ENCODE measurements at places on chromosomes 4 and X. TPM values are rescaled to one million over a fixed set of nuclear protein-coding genes. Genes with fewer than 3 reads are reported as not detected.

DNA sequence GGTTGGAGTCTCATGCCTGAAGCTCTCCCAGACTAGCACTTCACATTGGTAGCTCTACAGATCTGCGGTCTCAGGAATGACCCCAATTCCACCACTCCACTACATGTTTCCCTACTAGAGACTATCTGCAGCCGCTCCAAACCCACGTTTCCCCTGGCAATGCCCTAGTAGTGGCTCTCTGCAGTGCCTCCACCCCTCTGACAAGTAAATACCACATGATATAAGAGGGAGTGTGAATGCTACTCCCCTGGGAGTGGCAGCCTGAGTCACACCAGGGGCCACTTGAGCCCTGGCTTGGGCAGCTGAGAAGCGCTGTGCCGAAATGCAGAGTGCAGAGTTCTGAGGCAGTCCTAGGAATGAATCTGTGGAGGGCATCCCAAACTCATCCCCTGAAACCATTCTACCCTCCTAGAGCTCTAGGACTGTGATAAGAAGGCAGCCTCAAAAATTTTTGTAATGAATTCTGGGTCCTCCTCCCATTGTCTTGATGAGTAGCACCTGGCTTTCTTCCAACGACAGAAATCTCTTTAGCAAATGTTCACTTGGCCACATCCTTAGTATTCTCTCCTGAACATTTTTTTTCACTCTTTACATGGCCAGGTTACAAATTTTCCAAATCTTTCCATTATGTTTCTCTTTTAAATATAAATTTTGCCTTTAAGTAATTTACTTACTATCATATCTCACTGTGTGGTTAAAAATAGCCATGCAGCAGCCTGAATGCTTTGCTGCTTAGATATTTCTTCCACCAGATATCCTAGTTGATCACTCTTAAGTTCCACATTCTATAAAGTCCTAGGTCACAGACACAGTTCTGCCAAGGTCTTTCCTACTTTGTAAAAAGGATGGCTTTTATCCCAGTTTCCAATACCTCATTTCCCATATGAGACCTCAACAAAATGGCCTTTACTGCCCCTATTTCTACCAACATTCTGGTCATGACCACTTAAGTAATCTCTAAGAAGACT lies 160.2 kb upstream of the CPEB2 start:
- H3K4me1 ChIP-seq, result no peaks in the 10 kb centered on the region
- H3K27me3 ChIP-seq, result no peaks in the 10 kb centered on the region
- no peaks in the 10 kb centered on the region for H3K36me3 ChIP-seq
- no peak overlapping the region for H3K27ac ChIP-seq

- H3K27me3 ChIP-seq, result no peaks in the 10 kb centered on the region
- no peaks in the 10 kb centered on the region for H3K4me1 ChIP-seq
- no peak for DNase-seq
- no peak overlapping the region for H3K4me3 ChIP-seq
Observed at GRCh38 chrX:4240541-4241194, 527.2 kb upstream of the PRKX start.

GRCh38 chr4:41878991-41879491 lies 56.2 kb upstream of the TMEM33 start:
- no peak overlapping the region for H3K4me3 ChIP-seq
- H3K27me3 ChIP-seq, result peaks cover 72% of the 10 kb centered on the region
- peaks cover 12% of the 10 kb centered on the region for H3K4me1 ChIP-seq
- no peaks in the 10 kb centered on the region for H3K36me3 ChIP-seq
- H3K27ac ChIP-seq, result no peak overlapping the region

DNA sequence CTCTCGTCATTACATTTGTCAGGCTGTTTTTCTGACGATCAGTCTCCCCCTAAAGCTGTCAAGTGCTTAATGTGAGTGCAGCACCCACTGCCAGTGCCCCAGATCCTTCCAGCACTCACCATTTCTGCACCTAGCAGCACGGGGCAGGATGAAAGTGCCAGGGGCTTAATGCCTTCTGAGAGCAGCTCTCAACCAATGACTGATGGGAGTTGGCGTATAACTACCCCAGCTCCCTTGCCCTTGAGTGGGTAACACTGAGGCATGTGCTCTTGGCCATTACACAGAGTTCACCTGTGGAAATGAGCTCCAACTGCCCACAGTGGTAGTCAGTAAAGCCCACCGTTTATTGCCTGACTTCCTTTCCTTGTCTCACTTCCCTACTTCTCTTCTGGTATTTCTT lies 226.2 kb upstream of the BCOR start:
- no peak overlapping the region for H3K27ac ChIP-seq
- no peak for DNase-seq
- H3K4me3 ChIP-seq, result no peak overlapping the region
- H3K27me3 ChIP-seq, result peaks cover 39% of the 10 kb centered on the region

GRCh38 chr4:2756691-2757350 lies 685 bp upstream of the TNIP2 start:
- no peaks in the 10 kb centered on the region for H3K27me3 ChIP-seq
- DNase-seq, result no peak
- H3K27ac ChIP-seq, result peak overlapping the region; percentile 73
- no peaks in the 10 kb centered on the region for H3K36me3 ChIP-seq

DNA sequence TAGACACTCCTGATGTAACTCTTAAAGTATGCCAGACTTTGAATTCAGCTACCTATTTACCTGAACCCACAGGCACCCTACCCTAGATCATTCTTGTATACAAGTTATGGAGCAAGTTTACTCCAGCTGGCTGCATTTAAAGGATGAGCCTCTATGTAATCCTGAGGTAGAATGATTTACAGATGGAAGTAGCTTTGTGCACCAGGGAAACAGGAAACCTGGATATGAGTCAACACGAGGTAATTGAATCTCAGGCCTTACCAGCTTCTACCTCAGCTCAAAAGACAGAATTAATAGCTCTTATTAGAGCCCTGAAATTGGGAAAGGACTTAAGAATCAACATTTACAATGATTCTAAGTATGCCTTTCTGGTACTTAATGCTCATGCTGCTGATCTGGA lies 119.8 kb downstream of the AGTR2 start:
- H3K27me3 ChIP-seq, result no peaks in the 10 kb centered on the region
- H3K27ac ChIP-seq, result no peak overlapping the region
- H3K36me3 ChIP-seq, result no peaks in the 10 kb centered on the region
- no peak overlapping the region for H3K4me3 ChIP-seq

- DNase-seq, result no peak
- H3K27ac ChIP-seq, result no peak overlapping the region
- no peaks in the 10 kb centered on the region for H3K4me1 ChIP-seq
Observed at GRCh38 chr4:76029300-76029699, 6.0 kb upstream of the CXCL10 start.

- H3K4me1 ChIP-seq, result no peaks in the 10 kb centered on the region
- no peak for DNase-seq
- H3K27me3 ChIP-seq, result no peaks in the 10 kb centered on the region
Observed at GRCh38 chr4:139692309-139693012, 26.8 kb downstream of the MGST2 start.

DNA sequence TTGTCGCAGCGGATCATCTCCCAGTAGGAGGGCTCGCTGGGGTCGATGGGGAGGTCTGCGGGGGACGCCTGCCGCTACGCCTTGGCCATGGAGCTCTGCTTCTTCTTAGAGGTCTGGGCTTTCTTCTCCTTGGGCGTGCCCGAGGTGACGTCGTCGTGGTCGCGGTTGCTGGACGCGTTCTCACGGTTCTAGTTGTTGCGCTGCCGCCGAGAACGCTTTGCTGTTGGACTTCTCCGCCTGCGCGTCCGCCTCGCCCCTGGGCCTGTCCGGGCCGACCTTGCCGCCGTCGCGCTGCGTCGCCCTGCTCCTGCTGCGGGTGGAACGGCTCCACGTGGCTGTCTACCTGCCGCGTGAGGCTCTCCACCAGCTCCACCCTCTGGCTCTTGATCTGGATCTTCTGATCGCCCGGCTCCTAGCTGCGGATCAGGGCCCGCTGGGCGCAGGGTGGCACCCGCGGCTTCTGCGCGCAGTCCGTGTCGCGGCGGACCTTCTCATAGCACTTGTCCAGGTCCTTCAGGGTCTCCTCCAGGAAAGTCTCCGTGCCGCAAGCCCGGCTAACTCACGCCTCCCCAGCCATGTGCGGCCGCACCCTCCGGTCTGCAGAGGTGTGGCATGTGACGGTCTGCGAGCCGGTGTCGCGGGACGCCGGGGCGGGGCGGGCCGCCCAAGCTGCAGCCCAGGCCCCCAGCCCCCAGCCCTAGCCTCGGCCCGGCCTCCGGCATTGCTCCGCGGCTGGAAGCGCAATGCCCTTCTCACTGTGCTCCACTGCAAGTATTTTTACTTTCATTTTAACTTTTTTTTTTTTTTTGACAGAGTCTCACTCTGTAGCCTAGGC lies 40.5 kb upstream of the OGT start:
- H3K4me3 ChIP-seq, result peak overlapping the region; percentile 71
- no peaks in the 10 kb centered on the region for H3K4me1 ChIP-seq
- H3K36me3 ChIP-seq, result no peaks in the 10 kb centered on the region
- H3K27me3 ChIP-seq, result peaks cover 13% of the 10 kb centered on the region
- no peak for DNase-seq

- no peaks in the 10 kb centered on the region for H3K36me3 ChIP-seq
- H3K27ac ChIP-seq, result peak overlapping the region; percentile 82
- no peaks in the 10 kb centered on the region for H3K27me3 ChIP-seq
- DNase-seq, result no peak
Observed at GRCh38 chrX:71623714-71624113, 5.4 kb upstream of the CXCR3 start.

- DNase-seq, result no peak
- H3K4me3 ChIP-seq, result no peak overlapping the region
- H3K36me3 ChIP-seq, result no peaks in the 10 kb centered on the region
Observed at GRCh38 chr4:76571274-76571673, 136.2 kb downstream of the SHROOM3 start.

GRCh38 chrX:40174001-40174853 lies 76.5 kb upstream of the BCOR start:
- DNase-seq, result no peak
- H3K27ac ChIP-seq, result peak overlapping the region; percentile 83
- peaks cover 91% of the 10 kb centered on the region for H3K27me3 ChIP-seq
- H3K36me3 ChIP-seq, result no peaks in the 10 kb centered on the region
- H3K4me3 ChIP-seq, result peak overlapping the region; percentile 76

DNA sequence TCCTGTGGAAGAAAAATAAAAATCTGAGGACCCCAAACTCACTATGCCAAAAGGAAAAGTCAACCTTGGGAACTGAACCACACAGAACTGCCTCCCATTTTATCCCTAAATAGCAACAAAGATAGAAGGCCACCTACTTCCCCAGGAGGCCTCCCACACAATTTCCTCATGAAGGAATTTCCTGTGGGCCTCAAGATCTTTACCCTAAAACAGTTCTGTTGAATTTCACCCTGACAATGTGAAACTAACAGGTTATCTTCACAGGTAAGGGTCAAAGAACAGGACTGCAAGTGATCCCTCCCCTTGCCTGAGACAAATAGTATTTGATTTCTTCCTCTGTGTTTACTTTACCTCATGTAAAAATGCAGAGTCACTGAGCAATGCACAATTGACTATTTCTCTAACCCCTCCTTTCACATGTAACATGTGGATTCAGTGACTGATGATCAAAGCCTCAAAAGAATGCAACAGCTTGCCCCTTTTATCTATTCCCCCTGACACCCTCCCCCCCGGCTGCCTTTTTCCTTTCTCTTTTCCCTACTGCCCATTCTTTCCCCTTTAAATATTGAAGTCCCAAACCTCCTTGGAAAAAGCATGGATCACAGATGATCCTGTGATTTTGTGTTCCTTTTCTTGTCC lies 33.3 kb downstream of the MEPE start:
- H3K27ac ChIP-seq, result no peak overlapping the region
- H3K4me1 ChIP-seq, result no peaks in the 10 kb centered on the region
- DNase-seq, result no peak
- no peaks in the 10 kb centered on the region for H3K27me3 ChIP-seq

Gene GAGE12F
- not detected for total RNA-seq

Gene CRLF2
- total RNA-seq, result 0.96 TPM

Gene GLRA3
- total RNA-seq, result 0.16 TPM

Gene TMEM31
- not detected for total RNA-seq

Gene CCDC120
- total RNA-seq, result 4.3 TPM

Gene PNMA6A
- 0.33 TPM for total RNA-seq

Gene PLP2
- 27.8 TPM for total RNA-seq

Gene ADH1B
- 5,080 TPM for total RNA-seq

Gene RAP2C
- 14.1 TPM for total RNA-seq

Gene SUPT20HL1
- not detected for total RNA-seq

Measured in breast epithelium (tissue), 4 donors.